ENCODE measurements at places on chromosomes 5 and 9. TPM values are rescaled to one million over a fixed set of nuclear protein-coding genes. Genes with fewer than 3 reads are reported as not detected.

LAMC3 gene
- not detected for total RNA-seq

NR5A1 gene
- not detected for total RNA-seq

DNA sequence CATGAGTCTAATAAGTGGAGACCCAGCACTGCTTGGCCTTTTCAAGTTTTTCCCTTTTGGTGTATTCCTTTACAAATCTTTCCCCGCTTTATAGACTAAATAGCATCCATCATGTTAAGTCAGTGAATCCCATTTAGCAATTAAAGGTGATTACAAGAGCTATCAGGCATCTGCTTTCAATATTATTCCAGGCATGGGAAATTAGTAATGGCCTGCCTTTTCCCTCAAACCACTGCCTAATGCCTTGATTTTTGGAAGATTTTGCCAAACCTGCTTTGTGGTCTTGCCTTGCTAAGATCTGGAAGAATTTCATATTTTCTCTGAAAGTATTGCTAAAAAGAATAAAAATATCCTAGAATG is 102.8 kb upstream of the GNA14 start:
- no peak for DNase-seq

GRCh38 chr9:136940526-136941230 is 3.9 kb downstream of the FBXW5 start:
- DNase-seq, result no peak

DNA sequence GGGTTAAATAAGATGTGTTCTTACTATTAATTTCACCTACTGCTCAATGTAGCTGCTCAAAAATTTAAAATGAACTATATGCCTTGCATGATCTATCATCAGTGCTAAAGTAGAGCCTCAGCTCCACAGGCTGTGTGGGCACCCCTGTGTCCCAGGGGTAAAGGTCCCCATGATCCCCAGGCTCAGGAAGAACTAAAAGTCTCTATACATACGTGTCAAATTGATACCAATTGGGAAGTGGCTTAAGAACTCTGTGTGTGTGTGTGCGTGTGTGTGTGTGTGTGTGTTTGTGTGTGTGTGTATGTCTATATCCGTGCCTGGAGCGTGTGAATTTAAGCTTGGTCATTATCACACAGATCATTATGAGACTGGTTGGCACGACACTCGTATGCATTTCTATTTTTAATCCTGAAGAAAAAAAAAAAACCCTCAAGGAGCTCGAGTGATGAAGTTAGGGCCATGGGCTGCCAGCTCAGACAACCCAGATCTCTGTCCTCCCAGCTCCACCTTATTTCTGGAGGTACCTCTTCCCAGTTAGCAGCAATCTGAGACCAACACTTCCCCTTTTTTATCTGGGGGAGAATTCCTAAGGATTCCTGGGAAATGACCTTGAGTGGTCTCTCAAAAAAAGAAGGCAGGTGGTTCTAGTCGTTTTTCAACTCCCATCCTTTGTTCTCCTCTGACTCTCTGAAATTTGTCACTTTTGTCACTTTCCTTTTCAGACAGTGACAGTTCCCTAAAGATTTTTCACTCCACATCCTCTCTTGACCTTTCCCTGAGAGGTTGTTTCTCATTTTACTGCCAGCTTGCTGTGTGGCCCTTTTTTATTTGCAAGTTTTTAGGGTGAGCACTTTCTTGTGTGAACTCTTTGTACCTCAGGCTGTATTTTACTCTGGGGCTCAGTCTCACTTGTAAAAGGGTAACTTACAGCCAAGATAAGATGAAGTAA is 45.7 kb upstream of the CTXN3 start:
- no peak for DNase-seq

TTC39B gene
- total RNA-seq, result 5.9 TPM

- DNase-seq, result no peak
Observed at GRCh38 chr5:124111886-124112285, 599.9 kb downstream of the CSNK1G3 start.

FCN2 gene
- not detected for total RNA-seq

DNA sequence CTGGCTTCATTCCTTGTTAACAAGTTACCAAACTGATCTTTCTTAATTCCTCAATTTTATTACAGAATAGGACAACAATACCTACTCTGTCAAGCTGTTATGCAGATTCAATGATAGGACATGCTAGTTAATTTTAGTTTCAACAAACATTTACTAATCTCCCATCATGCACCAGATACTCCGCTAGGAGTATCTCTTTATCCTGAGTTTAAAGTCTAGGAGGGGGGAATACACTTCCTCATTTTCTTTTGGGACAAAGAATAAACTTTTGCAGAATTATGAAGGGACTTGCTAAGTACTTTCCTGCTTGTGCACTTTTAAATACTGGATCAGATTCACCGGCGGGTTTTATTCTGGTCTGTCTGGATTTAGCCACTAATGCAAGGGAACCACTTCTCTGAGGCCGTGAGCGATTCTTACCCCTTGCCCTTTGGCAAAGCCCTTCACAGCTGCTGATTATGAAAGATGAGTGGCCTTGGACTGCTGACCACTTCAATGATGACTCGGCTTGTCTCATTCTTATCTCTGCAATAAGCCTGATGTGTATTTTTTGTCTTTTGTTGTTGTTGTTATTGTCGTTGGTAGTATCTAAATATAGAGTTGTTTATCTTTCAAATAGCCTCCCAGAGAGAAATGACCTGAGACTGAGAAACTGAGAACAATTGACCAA is 73.9 kb downstream of the RMI1 start:
- no peak for DNase-seq

DNA sequence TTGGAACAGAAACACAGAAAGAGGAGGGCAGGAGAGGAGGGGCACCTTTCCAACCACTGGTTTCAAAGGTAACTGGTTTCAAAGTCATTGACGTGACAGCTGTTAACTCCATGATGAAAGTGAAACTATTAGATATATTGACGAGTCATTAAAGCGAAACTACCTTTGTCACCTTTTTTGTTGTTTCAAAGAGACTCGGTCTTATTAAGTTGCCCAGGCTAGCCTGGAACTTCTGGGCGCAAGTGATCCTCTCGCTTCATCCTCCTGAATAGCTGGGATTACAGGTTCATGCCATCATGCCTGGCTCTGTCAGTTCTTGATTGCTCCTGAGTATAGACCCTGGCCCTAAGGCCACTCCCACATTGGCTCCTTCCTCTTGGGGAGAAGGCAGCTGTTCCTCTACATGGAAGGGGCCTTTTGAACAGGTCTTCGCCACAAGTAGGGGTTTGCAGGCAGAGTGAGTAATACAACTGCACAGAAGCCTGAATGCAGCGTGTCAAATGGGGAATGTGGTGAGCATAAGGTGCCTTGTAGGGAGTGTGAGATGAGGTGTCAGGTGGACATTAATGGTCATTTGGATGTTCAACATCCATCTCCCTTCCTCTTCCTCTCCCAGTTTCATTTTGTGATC is 3.4 kb upstream of the F12 start:
- no peak for DNase-seq

BNC2 gene
- total RNA-seq, result 1.6 TPM

DNA sequence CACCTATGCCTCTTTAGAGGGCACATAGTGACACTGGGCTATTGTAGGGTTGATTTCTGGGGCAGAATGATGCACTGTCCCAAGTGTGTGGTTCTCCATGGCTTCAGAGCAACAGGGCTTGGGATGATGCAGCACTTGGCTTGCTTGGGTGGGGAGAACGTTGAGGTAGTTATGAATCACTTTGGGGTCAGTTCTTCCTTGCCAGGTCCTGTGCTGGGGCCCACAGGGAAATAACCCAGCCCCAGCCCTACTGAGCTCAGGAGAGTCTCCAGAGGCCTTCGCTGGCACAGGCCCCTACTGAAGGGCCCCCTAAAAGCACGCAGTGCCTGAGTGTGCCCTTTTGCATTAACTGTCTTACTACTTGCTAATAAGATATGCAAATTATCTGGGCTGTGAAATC is 24.2 kb downstream of the JADE2 start:
- no peak for DNase-seq

GRCh38 chr9:8552732-8553131 is 753.2 kb upstream of the DMAC1 start:
- no peak for DNase-seq

ARID3C gene
- total RNA-seq, result not detected

- DNase-seq, result no peak
Observed at GRCh38 chr5:3424946-3425345, 170.7 kb upstream of the IRX1 start.

- no peak for DNase-seq
Observed at GRCh38 chr9:21608200-21608599, 126.1 kb upstream of the IFNE start.

- DNase-seq, result no peak
Observed at GRCh38 chr5:61630908-61631307, 298.9 kb downstream of the ZSWIM6 start.

GRCh38 chr5:128300181-128300580 is 216.6 kb downstream of the SLC12A2 start:
- DNase-seq, result no peak

GRCh38 chr9:27835286-27835685 is 262.0 kb upstream of the C9orf72 start:
- DNase-seq, result no peak

DNA sequence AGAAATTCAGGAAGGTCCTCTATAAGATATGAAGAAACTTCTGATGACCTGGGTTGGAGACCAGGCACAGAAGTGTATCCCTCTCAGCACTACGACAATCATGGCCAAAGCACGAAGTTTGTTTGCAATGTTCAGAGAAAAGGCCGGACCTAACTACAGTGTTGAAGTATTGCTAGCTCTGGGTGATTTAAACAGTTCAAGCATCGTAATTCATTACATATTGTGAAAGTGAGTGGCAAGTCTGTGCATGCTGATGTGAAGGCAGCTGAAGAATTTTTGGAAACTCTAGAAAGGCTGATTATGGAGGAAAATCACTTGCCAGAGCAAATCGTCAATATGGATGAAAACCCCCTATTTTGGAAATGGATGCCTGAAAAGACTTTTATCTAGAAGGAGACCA is 67.2 kb upstream of the PANK3 start:
- DNase-seq, result no peak

DNA sequence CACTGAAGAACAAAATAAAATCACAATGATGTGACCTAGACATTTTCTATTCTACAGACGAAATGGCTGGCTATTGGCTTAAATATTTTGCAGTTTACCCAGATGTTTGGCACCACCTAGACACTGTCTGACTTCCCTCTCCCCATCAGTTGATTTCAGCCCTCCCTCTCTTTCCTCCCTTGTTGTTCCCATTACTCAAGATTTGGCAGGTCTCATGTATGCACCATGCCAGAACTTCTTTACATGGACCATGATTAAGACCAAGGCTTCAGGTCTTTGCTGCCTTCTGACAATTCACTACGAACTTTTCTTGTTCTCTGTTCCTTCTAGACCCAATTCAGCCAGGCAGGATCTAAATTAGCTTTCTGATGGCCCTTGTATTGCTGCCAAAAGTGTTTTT is 66.6 kb upstream of the GDNF start:
- DNase-seq, result no peak

- no peak for DNase-seq
Observed at GRCh38 chr9:98323051-98323830, 67.8 kb upstream of the TBC1D2 start.

MYOZ3 gene
- total RNA-seq, result not detected

GRCh38 chr5:56328753-56329560 is 95.8 kb upstream of the ANKRD55 start:
- DNase-seq, result peak; percentile 76

GRCh38 chr5:150580917-150581316 is 59.5 kb upstream of the SYNPO start:
- DNase-seq, result no peak

DNA sequence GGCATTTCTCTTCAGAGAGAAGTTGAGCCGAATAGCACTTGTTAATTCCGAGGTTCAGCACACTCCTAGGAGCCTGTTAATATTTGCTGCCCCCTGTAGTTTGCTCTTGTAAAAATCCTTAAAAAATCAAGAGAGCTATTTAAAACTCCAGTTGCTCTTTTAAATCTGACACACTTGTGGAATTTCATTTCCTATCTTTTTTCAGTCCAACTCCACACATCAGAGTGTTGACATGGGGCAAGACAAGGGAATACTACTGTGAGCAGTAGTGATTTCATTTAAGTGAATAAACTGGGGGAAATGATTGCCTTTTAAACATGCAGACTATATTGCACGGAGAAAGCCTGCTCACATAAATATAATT is 1096.3 kb upstream of the DMAC1 start:
- no peak for DNase-seq

- no peak for DNase-seq
Observed at GRCh38 chr5:11922394-11922793, 18.1 kb upstream of the CTNND2 start.

DNA sequence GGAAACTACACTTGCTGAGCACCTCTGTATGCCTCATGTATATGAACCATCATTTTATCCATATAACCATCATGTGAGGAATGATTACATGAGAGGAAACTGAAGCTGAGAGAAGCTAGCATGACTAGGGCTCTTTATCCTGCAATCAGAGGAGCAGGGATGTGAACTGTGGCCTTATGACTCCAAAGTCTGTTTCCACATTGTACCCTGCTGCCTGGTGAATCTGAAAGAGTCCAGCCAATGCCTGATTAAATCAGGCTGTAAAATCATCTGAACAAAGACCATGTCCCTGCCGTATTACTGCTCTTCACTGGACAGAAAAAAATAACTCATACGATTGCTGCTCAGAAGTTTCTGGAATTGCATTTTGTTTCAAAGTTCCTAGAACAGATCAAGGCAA is 67.0 kb downstream of the LPAR1 start:
- DNase-seq, result no peak

CCL21 gene
- not detected for total RNA-seq

GRCh38 chr5:14400611-14401010 is 181.0 kb upstream of the OTULINL start:
- DNase-seq, result no peak

MAN1B1 gene
- 51.8 TPM for total RNA-seq

GRCh38 chr5:73668486-73669111 is 42.6 kb downstream of the ARHGEF28 start:
- DNase-seq, result no peak

GRCh38 chr9:37862530-37862929 is 41.4 kb downstream of the SLC25A51 start:
- no peak for DNase-seq

DNA sequence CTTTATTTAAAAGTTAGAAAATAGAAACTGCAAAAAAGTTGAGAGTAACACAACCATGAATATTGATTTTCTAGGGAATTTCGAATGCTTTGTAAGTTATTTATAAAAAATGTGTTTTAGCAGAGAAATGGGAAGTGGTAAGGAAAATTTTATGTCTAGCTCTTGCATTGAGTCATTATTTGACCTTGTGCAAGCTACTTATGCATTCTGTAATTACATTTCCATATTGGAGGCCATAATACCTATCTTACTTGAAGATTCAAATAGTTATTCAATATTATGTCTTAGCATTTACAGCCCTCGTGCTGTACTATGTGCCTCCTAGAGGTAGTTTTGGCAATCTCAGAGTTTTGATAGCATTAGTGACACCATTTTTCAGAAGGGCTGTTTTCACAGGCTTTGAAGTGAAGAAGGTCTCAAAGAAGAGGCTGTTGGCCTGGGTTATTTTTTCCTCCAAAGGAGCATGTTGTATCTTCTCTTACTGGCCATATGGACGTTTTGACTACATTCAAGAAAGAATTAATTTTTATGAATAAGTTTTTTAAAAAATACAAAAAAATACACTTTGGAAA is 7.4 kb upstream of the DAP start:
- no peak for DNase-seq

DNA sequence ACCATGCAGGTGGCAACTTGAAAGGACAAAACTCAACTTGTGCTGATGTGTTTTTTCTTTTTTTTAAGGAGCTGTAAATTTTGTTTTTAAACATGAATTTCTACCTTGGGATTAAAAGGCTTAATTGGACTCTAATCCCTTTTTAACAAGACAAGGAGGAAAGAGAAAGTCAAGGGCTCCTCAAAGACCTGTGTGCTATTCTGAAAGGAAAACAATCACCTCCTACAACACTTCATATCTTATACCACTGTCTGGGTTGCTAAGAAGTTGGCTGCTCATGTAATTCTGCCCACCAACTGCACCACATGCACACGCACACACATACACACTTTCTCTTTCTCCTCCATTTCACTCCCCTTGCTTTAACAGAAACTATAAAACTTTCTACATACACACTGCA is 78.6 kb downstream of the SH3RF2 start:
- no peak for DNase-seq
